NCI-H1930 (cell line): ENCODE measurements at places on chromosomes 16 and 17.

GRCh38 chr17:67594115-67594880 is 123.4 kb upstream of the NOL11 start:
- DNase-seq = no peak

DNA sequence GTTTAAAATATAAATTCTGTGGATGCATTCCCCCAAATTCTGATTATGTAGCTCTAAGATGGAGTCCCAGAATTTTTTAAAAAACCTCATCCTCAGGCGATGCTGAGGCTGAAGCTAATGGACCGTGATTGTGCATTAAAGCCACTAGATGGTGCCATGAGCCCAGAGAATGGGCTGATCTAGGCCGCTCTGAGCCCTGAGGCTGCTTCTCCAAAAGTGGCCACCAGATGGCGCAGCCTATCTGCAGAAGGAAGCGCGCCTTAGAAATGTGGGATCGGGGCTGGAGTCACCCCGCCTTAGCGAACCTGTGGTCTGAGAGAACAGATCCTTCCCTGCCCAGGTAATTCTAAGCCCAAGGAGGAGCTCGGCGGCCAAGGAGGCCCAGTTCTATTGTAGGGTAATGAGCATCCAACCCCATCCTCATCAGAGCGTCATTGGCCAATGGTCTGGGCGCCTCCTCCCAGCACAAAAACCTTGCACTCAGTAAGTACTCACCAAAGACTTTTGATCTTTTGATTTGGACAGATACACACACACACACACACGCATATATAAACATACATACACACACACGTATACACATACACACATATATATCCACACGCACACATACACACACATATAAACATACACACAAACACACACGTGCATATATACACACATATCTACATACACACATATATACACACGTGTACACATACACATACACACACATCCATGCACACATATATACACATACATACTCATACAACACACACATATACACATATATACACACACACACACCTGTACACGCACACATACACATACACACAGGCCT is 13.7 kb upstream of the MMP2 start:
- peak; percentile 73 for DNase-seq

- DNase-seq = no peak
Measured at GRCh38 chr17:32350666-32351418, 885 bp downstream of the ZNF207 start.

DNA sequence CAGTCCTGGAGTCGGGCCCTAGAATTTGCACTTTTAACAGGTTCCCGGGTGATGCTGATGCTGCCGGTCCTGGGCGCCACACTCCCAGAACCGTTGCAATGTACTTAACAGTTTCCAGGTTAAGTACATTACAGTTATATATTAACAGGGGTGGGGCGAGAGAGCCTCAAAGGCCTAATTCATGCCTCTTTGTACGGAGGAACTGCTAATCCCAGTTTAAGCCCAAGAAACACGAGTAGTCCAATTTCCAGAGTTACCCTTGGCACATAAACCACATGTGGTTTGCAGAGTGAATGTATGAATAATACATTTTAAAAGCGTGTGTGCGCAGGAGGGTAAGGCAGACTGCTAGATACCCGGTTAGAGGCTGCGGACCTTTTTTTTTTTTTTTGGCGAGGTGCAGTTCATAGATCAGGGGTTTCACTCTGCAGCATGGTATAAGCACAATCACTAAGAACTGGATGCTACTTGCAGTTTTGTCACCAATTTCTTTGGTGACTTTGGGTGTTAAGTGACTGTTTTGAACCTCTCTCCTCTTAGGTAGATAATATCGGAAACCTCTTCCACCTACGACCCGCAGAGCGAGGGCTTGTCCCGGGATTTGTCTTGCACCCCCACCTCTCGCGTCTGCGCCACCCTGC is 713 bp downstream of the COX11 start:
- no peak for DNase-seq

DNA sequence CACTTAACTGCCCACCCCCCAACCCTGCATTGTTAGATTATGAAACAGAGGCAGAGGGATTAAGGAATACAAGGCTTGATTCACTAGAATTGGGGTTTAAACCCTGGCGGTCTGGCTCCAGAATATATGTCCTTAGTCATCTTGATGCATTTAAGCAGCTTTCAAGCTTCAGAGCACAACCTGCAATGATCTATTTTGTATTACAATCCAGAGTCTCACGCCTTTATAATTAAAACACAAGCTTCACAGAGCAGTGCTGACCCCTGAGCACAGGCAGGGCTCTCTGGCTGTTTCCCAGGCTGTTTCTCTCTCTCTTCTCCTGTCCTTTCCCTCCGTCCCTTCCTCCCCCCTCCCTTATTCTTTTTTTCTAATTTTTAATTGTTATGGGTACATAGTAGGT is 209.1 kb downstream of the SPECC1 start:
- DNase-seq = no peak

DNA sequence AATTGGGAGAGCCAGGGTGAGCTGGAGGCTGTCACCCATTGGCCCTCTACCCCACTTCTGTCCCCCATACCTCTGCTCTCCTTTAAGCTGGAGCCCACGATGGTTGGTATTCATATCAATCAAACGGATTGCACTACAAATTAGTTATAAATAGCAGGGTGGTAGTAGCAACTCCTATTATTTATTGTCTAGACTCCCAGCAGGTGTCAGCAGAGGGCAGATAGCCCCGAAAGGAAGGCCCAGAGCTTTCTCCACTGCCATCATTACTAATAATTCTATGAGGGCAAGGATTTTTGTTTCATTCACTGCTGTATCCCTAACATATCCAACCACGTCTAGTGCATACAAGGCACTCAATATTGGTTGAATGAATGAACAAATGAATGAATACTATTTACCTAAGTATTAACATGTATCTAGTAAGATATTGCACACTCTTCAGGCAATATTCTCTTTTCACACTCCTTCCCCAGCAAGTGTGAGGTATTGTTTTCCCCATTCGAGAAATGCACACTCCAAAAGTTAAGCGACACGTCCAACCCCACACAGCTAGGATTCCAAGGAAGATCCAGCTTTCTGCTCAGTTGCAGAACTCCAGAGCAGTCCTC is 6.3 kb downstream of the C17orf50 start:
- no peak for DNase-seq

DNA sequence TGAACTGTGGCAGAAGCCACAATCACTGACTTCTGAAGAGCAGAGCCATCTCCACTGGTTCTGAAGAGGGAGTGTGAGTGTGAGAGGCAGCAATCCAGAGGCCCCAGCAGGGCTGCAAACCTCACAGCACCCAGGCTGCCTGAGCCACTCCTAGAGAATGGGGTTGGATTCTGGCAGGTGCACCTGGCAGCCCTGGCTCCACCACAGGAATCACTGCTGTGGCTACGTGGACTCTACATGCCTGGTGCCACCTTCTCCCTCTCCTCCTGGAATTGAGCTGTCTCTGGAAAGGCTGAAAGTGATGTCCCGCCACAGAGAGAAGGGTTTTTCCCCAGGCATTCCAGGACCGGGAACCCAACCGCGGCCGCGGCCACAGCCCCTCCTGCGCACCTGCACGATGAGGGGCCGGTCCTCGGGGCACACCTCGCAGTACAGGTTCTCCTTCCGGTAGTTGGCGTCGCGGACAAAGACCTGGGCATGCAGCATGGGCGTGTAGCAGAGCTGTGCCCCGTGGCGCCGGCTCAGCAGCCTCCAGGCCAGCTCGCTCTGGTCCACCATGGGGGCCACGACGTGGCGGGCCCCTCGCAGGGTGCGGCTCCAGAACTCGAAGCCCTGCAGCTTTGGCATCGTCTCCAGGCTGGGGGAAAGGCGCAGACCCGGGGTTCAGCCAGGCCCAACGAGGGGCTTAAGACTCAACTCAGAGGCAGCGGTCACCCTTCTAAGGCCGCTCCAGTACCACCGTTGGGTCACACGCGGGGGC is 991 bp downstream of the DUS1L start:
- no peak for DNase-seq

DNA sequence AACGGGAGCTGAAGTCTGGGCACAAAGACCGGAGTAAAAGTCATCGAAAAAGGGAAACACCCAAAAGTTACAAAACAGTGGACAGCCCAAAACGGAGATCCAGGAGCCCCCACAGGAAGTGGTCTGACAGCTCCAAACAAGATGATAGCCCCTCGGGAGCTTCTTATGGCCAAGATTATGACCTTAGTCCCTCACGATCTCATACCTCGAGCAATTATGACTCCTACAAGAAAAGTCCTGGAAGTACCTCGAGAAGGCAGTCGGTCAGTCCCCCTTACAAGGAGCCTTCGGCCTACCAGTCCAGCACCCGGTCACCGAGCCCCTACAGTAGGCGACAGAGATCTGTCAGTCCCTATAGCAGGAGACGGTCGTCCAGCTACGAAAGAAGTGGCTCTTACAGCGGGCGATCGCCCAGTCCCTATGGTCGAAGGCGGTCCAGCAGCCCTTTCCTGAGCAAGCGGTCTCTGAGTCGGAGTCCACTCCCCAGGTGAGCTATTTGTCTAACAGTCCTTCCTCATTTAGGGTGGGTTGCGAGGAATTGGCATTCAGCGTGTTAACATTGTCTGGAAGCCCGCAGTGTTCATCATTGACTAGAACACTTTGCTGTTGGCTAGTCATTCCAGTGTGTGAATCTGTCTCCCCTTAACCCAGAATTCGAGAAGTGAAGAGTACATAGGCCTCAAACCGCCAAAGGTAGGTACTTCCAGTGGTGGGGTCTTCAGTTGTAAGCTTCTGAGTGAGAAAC is 1.5 kb downstream of the CDK12 start:
- DNase-seq = no peak

- DNase-seq = no peak
Measured at GRCh38 chr16:60485872-60486489, 1550.3 kb downstream of the CDH8 start.

DNA sequence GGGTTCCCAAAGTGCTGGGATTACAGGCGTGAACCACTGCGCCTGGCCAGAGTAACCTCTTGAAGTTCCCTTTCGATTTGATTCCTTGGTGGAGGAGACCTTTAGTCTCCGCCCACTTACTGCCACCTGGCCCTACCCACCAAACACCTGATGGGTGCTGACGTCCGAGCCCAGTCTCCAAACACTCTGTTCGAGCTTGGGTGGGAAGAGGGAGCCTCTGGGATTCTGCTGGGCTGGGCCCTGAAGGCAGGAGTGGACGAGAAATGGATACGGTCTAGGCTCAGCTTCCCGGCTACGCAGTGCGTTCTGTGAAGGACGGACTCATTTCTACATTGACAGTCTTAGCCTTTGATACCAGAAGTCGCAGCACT is 870 bp upstream of the ITGA3 start:
- DNase-seq = peak; percentile 7
